ENCODE measurements at places on chromosomes 6 and 20.

DNA sequence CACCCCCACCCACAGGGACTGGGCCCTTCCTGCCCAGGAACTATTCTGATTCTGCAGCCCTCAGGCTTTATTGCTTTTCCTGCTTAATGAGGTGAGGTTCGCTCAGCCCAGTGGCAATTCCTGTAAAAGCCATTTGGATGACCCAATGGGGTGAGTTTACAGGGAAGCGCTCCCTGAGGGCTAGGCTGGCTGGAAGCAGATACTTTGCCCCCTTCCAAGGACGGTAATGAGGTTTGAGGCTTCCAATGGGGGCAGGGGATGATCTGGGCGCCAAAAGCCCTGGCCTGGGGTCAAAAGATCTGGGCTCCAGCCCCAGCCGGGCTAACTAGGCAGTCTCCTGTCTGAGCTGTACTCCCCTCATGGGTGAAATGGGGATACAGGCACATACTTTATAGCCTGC, 41.8 kb downstream of the RIPOR3 start:
- no peak for DNase-seq

DNA sequence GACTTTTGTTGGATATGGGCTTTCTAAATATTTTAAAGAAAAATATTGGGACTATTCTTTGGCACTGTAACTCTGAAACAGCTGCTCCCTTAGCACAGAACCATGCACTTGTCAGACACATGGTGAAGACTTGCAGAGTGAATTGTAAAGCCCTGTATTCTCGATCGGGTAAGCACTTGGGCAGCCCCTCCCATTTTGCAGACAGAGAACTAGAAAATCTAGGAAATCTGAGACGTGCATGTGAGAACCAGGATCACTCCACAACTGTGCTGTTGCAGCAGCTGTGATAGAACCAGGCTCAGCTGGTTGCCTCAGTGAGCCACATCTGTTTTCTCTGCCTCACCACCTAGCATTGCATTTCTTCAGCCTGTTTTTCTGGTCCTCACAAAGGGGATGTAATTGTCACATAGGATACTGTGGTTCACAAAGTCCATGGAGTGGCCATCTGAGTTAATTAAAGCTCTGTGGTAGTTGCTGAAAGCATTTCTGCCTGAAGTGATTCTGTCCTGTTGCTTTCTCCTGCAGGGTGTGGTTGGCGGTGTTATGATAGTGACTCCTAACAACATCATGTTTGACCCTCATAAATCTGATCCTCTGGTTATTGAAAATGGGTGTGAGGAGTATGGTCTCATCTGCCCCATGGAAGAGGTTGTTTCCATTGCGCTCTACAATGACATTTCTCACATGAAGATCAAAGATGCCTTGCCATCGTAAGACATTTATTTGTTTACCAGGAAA, 71.8 kb upstream of the HINT3 start:
- no peak for DNase-seq

DNA sequence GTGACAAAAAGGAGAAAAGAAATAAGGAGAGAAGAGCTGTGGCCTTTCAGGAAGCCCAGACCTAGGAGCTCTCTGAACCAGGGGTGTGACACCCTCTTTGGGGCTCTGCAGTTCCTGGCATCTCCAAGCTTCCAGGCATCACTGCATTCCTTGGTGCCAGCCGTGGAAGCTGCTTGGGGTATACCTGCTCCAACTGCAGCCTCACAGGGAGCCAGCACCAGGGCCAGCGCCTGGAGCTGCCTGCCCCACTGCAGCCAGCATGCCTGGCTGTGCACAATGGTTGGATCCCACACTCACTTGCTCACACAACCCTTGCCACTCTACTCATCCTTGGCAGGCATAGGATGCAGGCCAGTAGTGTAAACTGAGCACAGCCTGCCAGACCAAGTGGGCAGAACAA, 242.1 kb upstream of the GJE1 start:
- no peak for DNase-seq

GRCh38 chr20:19301142-19301541, 88.7 kb downstream of the SLC24A3 start:
- no peak for DNase-seq

DNA sequence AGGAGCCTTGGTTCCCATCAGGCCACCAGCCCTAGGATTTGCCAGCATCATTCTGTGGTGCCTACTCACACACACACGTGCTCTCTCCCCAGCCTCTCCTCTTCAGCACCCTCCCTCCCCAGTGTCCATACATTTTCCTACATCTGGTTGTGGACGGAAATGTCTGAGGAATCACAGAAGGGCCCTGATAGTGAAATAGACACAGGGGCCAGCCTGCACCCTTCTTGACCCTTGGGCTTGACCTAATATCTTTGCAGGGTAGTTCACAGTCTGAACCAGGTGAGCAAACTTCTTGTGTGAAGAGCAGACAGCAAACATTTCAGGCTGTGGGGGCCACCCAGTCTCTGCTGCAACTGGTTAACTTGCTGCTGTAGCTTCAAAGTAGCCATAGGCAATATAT, 108.5 kb upstream of the NXT1 start:
- no peak for DNase-seq

- DNase-seq = no peak
Measured at GRCh38 chr20:63574829-63575743, 1.0 kb upstream of the HELZ2 start.

DNA sequence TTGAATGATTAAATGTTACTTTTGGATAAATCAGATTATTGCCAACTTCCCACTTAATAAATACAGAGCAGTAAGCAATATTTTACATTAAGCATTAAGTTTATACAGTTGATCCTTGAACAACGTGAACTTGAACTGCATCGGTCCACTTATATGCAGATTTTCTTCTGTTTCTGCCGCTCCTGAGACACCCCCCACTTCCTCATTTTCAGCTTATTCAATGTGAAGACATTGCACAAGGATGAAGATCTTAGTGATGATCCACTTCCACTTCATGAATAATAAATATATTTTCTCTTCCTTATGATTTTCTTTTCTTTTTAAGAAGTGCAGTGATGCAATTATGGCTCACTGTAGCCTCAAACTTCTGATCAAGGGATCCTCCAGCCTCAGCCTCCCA, 167.2 kb downstream of the LINC00237 start:
- DNase-seq = no peak
